ENCODE measurements at places on chromosomes 16 and 17. TPM values are rescaled to one million over a fixed set of nuclear protein-coding genes. Genes with fewer than 3 reads are reported as not detected.
A peak's percentile ranks its signal among the peaks of the same experiment; 100 is the strongest.

- no peak for DNase-seq
Measured at GRCh38 chr16:9703731-9704130, 478.5 kb downstream of the GRIN2A start.

DNA sequence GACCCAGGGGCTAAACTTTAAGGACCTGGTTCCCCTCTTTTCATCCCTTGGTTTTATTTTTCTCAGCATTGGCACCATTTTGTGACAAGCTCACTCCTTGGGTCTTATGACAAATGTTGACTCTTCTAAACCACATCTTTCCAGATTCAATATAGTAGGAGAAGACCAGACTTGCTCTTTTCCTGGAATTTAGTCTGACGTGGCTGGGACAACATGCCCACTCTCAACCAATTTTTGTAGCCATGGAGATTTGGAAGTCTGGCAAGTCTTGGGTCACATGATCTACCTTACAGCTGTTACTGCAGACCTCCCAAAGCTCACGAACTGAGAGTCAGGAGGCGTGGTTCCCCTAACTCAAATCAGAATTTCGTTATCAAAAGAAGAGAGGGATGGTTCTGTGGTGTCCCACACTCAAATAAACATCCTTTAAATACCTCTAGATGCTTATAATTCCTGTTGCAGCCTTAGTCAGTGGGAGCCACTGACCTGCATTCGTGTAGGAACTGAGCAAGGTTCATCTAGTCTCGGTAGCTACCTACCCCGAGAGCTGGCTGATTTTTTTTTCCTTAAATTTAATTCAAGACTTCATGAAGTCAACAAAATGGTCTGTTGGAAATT is 683.5 kb downstream of the MAF start:
- DNase-seq = no peak

- no peak for DNase-seq
Measured at GRCh38 chr17:44623070-44623725, 33.1 kb upstream of the MEIOC start.

GRCh38 chr16:85148931-85149330 is 36.7 kb upstream of the CIBAR2 start:
- DNase-seq = no peak

DNA sequence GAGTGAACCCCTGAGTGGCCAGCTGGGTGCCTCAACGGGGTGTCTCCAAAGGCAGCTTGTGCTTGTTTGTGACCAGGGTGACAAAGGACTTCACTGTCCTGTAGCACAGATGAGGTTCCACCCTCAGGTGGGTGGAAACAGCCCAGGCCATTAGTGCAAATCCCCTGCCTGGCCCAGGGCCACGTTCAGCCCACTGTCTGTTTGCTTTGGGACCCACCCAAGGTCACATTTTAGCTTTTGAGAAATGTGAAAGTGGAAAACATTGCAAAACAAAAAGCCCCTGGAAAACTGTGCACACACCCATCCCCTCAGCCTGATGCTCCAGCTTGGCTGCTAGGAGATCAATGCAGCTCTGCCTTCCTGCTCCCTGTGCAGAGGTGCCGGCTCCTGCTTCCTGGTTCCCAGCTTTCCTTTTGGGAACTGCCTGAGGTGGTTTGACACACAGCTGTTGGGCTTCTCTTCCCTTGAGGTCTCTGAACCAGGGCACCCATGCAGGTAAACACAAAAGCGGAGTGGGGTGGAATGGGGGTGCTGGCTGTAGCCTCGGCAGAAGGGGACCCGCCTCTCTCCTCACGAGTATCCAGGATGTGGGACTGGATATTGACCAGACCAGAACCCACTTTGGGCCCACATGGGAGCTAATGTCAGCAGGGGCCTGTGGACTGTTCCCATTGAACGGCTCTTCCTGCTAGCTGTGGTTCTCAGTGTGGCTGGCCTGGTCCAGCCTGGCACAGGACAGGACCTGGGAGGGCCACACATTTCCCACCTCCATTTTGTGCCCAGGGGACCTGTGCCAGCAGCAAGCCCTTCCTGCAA is 7.9 kb upstream of the SPHK1 start:
- no peak for DNase-seq

GRCh38 chr17:78818932-78819331 is 21.7 kb downstream of the USP36 start:
- DNase-seq = no peak

DNA sequence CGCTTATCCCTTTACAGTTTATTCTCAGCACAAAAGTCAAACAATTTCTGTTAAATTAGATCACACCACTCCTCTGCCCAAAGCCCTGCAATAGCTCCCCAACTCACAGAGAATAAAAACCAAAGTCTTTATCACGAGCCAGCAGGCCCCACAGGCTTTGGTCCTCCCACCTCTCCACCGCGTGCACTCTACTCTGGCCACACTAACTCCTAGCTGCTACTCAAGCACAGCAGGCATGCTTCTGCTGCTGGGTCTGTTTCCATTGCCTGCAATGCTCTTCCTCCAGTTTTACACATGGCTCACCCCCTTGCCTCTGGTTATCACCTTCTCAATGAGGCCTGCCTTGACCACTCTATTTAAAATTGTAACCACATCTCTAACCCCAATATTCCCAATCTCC is 27.6 kb downstream of the HELZ start:
- no peak for DNase-seq

GRCh38 chr16:64381979-64382378 is 739.9 kb downstream of the CDH11 start:
- DNase-seq = no peak

GRCh38 chr16:24540602-24541210 is 1.3 kb downstream of the RBBP6 start:
- peak; percentile 25 for DNase-seq

GRCh38 chr16:57643147-57643874 is 14.9 kb downstream of the ADGRG1 start:
- no peak for DNase-seq

DNA sequence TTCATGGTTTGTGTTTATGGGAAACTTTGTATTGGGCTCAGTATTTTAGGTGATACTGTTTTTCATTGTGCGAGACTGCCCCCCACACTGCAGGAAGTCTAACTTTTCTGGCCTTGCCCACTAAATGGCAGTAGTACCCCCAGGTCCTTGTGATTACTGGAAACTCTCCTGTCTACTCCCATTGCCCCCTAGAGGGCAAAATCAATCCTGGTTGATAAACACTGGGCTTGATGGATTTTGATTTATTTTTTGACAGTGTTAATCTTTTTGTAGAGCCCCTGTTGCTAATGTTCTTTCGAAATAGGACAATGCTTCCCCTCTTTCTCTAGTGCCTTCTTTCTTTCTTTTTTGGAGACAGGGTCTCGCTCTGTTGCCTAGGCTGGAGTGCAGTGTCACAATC is 15.5 kb downstream of the METTL9 start:
- DNase-seq = no peak

DNA sequence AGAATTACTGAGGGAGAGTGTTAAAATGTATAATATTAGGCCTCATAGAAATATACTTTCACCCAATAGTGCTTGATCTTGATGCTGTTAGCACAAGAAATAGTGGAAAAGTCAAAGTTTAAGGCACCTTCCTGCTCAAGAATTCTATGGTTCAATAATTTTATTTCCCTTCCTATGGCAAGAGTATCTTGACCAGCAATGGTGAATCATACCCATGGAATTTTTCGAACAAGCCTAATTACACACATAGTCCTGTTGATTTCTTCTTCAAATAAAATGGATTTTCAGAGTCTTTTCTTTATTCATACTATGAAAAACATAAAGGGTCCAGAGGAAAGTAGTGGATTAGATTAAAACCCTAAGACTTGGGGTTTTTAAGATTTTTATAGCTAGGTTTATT is 810.6 kb downstream of the CDH11 start:
- DNase-seq = no peak

- peak; percentile 62 for DNase-seq
Measured at GRCh38 chr17:32486701-32487472, at the start of gene CDK5R1. Gene CDK5R1, plus strand, starts transcription at chr17:32486993. Its CDS starts 628 bp downstream, at chr17:32487621.

GRCh38 chr17:75876938-75877751 is 1.2 kb downstream of the TRIM47 start:
- peak; percentile 90 for DNase-seq

- no peak for DNase-seq
Measured at GRCh38 chr17:11805138-11805537, 192.1 kb downstream of the ZNF18 start.

GRCh38 chr17:78176548-78177025 is 8.2 kb downstream of the SYNGR2 start:
- peak; percentile 84 for DNase-seq

- DNase-seq = peak; percentile 50
Measured at GRCh38 chr17:61461586-61461966, 9.4 kb downstream of the TBX4 start.

GRCh38 chr17:71869293-71869692 is 251.5 kb upstream of the SOX9 start:
- DNase-seq = no peak

Gene ENDOV
- total RNA-seq = 25.3 TPM

Gene CDH5
- total RNA-seq = 4.4 TPM

Gene TMC8
- 5.4 TPM for total RNA-seq

Gene CCR7
- total RNA-seq = 0.72 TPM

Gene NT5M
- total RNA-seq = 1.2 TPM

Gene GP1BA
- total RNA-seq = not detected

Gene GFAP
- total RNA-seq = 0.20 TPM

Gene ELOB
- total RNA-seq = 230 TPM
